Stimulated activated naive CD4-positive, alpha-beta T cell (primary cell): ENCODE measurements at places on chromosomes 7 and 10.

DNA sequence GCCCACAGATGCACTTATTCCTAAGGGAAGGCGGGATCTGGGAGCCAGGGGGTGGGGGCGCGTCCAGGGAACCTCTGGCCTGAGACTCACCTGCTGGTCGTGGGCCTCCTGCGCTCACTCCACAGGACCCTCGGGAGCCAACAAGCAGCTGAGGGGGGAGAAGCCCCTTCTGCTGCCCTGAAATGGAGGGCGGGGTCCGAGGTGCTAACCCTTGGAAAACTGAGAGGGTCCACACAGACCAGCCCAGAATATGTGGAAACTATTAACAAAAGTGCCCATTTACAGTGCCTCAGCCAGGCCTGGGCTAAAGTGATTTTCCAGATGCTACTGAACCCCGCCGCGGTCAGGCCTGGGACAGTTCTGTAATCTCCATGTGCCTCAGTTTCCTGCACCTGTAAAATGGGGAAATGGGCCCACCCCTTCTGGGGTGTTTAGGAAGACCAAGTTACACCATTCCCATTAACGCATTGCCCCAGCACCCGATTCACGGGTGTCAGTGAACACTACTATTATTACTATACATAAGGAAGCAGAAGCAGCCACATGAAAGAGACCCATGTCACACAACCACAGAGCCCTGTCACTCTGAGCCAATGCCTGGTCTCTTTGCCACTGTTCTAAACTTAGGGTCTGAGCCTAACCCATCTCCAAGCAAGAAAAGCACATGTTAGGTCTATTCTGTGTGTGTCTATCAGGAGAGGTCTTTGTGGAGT is 630 bp upstream of the VSTM4 start:
- DNase-seq, result no peak

GRCh38 chr7:130723784-130724183 is 10.2 kb downstream of the KLF14 start:
- no peak for DNase-seq

GRCh38 chr10:23918839-23919238 is 290.1 kb upstream of the KIAA1217 start:
- DNase-seq, result no peak

GRCh38 chr10:11828682-11829284 is 5.6 kb downstream of the PROSER2 start:
- DNase-seq, result no peak

- no peak for DNase-seq
Observed at GRCh38 chr10:48649349-48649944, 35.2 kb upstream of the WDFY4 start.
